ENCODE measurements at places on chromosomes 5 and 9.

- DNase-seq, result no peak
Observed at GRCh38 chr5:12566441-12566840, 662.2 kb upstream of the CTNND2 start.

GRCh38 chr5:181042036-181042713 is 2.1 kb downstream of the BTNL9 start:
- DNase-seq, result peak; percentile 4

DNA sequence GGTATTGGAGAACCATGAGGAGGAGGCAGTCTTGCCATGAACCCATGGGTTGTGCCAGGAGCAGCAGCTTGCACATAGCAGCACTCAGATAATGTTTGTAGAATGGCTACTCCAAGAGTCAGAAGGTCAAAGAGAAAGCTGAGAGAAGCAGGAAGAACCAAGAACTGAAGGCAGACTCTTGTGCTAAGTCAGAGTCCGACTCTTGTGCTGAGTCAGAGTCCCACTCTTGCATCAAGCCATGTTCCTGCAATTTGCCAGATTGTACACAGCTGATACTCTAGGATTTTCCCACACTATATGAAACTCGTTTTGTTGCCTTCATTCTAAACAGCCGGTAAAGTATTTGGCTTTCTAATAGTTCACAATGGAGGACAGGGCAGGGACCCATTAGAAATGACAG is 26.2 kb upstream of the HSPA9 start:
- DNase-seq, result no peak

DNA sequence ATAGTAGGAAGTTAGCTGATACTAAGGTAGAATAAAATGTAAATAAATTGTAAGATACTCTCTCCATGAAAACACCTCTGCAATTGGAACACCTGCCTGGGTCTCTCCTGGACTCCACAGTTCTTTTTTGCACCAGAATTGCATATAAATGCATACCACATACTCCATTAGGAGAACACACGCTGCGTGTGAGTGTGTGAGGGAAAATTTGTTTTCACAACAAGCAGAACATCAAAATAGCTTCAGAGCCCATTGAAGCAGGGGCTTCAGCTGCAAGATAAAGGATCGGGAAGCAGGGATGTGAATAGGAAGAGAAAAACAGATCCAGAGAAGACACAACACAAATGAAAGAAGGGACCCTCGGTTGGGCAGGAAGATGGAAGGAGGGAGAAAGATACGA is 389.8 kb upstream of the BRINP1 start:
- DNase-seq, result no peak

- DNase-seq, result no peak
Observed at GRCh38 chr5:78779262-78779661, 130.7 kb upstream of the LHFPL2 start.

- no peak for DNase-seq
Observed at GRCh38 chr5:108945094-108945493, 197.4 kb downstream of the FER start.

DNA sequence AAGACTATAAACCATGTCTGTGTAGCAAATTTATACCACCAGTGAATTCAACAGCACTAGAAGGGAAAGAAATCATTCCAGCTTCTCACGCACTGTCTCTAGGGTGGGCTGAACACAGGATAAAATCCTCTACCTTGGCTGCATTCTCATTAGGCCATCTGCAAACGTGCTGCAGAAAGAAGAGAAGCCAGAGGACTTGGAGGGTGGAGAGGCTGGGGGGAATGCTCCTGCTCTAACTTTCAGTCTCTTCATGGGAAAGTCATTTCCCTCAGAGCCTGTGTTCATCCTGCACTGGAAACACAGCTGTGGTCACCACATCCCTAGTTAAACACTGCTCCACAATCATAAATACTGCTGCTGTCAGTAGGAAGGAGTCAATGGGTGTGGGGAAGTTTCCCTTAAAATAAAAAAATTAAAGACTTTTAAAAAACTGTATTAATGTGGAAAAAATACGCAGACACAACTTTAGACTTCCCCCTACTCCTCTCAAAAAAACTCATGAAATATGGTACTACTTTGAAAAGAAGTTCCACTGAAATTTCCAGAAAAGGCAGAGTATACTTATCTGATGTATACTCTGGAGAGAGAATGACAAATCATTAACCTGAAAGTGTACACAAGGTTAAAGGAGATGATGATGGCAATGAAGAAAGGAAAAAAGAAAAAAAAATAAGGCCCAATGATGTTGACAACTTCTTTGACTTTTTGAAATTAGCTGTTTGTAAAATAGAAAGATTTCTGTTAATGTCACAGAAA is 46.8 kb downstream of the LHFPL2 start:
- no peak for DNase-seq

GRCh38 chr5:78377056-78377717 is 16.8 kb downstream of the SCAMP1 start:
- DNase-seq, result no peak

DNA sequence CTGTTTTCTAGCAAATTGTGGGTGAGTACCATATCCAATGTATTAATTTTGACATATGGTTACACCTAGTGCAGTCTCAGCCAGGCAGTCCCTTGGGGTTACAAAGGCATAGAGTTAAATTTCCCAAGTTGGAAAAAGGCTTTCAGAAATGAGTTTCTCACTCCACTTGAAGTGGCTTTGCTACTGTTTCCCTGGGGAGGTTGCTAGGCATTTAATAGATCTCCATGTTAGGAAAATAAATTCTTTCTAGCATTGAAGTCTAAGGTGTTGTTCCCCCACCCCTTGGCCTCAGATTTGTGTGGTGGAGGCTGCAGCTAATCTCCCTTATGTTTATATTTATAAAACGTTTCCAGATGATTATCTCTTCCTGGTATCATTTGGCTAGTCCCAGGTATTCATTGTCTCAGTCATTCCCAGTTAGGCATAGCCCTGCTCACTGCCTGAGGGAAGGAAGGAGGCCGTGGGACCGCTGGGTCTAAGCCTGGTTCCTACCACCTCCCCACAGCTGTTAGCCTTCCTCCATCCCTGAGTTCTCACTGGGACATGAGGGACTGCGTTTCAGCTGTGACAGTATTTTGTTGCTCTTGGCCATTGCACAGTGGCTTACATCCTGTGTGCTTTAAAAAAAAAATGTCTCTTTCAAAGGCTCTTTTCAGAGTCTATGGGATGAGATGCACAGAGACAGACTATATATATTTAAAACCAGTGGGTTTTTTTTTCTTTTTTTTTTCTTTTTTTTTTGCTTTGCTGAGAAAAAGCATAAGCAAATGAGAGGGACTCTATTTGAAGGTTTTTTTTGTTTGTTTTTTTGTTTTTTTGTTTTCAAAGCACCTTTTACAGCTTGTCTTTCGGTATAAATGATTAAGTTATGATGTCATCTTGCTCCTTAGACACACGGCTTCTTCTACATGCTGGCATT is 121.5 kb downstream of the MAST4 start:
- no peak for DNase-seq

GRCh38 chr5:128196080-128196479 is 112.5 kb downstream of the SLC12A2 start:
- no peak for DNase-seq

DNA sequence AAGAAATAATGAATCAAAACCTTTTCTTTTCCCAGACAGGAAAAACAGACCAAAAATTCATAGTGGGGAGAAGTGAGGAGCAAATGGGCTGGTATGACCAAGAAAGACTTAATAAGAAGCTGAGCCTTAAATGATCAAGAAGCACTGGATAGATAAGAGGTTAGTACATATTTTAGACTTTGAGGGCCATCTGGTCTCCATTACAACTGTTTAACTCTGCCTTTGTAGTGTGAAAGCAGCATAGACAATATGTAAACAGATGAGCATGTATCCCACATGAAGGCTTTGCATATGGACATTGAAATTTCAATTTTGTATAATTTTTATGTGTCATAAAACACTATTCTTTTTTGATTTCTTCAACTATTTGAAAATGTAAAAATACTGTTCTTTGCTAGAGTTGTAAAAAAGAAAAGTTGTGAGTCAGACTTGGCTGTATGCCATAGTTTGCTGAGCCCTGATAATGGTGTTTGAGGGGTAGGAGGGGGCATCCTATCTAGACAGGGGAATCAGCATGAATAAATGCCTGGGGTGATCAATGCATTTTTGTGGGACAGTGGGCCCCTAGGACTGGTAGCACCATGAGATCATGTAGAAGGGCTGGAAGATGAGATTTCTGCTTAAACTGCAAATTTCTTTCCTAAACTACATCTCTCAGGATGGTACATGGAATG is 91.8 kb upstream of the GPR151 start:
- DNase-seq, result no peak

- DNase-seq, result no peak
Observed at GRCh38 chr5:151151793-151152192, 5.8 kb downstream of the ANXA6 start.

DNA sequence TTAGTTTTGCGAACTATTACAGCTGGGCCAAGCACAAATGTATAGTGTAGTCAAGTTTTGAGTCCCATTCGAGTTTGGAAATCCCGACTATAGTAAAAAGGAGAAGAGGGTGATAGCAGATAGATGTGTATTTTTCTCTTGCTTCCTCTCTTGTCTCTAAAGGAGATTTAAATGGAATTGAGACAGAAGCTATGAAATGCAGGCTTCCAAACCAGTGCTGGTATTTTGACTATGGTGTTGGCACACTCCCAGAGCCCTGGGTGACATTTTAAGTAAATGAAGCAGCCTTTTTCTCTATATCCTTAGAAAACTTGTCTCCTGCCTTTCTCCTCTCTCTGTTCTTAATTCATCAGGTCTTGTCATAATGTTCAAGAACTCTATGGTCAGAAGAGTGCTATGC is 17.7 kb upstream of the AUH start:
- DNase-seq, result no peak

- no peak for DNase-seq
Observed at GRCh38 chr5:64214132-64214531, 48.5 kb downstream of the RNF180 start.

GRCh38 chr9:96078897-96079490 is 203.5 kb downstream of the ERCC6L2 start:
- no peak for DNase-seq
